Left lung (tissue), 14 donors: ENCODE measurements at places on chromosomes 2 and 18. TPM values are rescaled to one million over a fixed set of nuclear protein-coding genes. Genes with fewer than 3 reads are reported as not detected.
A peak's percentile ranks its signal among the peaks of the same experiment; 100 is the strongest.

COLEC12 gene
- 110 TPM for polyA plus RNA-seq

MOGAT1 gene
- polyA plus RNA-seq, result not detected

CTLA4 gene
- 0.31 TPM for polyA plus RNA-seq

ING5 gene
- 41.8 TPM for polyA plus RNA-seq

MAP4K4 gene
- 143 TPM for polyA plus RNA-seq

KCNJ3 gene
- 0.18 TPM for polyA plus RNA-seq

MC5R gene
- polyA plus RNA-seq, result not detected

TXNL1 gene
- polyA plus RNA-seq, result 107 TPM

OTX1 gene
- 0.04 TPM for polyA plus RNA-seq

DNA sequence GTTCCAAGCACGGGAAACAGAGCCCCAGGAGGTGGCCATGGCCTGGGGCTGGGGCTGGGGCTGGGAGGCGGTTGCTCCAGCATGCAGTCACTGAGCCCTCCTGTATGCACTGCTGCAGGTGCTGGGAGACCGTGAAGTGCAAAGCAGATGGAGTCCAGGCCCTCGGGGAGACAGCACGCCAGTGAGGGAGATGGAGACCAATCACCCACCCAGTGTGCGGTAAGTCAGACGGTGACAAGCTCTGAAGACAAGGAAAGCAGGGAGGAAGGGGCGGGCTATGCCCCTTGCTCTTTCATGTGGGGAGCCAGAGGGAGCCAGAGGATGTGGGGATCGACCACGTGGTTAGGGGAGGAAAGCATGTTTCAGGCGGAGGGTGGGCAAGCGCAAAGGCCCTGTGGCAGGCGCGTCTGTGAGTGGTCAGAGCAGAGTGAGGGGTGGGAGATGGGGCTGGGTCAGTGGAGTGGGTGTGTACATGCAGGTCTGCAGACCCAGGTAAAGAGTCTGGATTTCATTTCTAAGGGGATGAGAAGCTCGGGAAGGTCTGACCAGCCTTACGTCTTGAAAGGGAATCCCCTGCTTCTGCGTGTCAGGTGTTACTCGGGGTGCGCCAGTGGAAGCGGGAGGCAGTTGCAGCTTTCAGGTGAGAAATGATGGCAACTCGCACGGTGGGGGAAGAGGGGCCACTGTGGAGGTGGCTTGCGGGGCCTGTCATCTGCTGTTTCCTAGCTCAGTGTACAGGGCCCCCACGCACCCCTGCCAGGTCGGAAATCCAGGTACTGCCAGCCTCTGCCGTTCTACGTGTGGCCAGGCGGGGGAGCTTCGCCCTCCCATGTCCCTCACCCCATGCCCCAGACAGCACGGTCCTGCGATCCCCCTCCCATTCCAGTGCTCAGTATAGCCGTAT lies 19.4 kb downstream of the RRM2 start:
- no peak for DNase-seq

- DNase-seq, result no peak
Measured at GRCh38 chr18:58584200-58585127, 44.4 kb downstream of the ALPK2 start.

- no peak for DNase-seq
Measured at GRCh38 chr2:111654829-111655228, 229.2 kb downstream of the ANAPC1 start.

DNA sequence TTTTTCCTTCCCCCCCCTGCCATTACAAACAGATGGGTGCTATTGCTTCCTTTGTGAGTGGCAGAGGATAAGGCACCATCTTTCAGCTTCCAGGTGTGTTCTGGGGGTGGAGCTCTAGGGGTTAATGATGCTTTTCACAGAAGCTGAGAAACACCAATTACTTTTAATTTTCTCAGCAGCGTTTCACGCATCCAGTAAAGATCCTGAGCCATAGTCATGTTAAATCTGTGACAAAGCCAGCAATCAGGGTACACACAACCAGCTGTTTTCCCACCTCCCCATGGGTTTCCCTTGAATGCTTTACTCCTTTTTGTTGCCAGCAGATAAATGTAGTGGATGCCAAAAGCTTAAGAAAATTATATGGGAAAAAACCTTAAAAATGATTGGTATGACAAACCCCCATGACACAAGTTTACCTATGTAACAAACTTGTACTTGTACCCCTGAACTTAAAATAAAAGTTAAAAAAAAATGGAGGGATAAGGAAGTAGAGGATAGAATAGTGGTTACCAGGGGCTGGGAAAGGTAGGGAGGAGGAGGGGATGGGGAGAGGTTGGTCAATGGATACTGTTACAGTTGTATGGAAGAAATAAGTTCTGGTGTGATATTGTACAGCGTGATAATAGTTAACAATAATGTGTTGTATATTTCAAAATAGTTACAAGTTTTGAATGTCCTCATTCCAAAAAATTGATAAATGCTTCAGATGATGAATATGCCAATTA lies 70.0 kb downstream of the ACOXL start:
- no peak for DNase-seq

DNA sequence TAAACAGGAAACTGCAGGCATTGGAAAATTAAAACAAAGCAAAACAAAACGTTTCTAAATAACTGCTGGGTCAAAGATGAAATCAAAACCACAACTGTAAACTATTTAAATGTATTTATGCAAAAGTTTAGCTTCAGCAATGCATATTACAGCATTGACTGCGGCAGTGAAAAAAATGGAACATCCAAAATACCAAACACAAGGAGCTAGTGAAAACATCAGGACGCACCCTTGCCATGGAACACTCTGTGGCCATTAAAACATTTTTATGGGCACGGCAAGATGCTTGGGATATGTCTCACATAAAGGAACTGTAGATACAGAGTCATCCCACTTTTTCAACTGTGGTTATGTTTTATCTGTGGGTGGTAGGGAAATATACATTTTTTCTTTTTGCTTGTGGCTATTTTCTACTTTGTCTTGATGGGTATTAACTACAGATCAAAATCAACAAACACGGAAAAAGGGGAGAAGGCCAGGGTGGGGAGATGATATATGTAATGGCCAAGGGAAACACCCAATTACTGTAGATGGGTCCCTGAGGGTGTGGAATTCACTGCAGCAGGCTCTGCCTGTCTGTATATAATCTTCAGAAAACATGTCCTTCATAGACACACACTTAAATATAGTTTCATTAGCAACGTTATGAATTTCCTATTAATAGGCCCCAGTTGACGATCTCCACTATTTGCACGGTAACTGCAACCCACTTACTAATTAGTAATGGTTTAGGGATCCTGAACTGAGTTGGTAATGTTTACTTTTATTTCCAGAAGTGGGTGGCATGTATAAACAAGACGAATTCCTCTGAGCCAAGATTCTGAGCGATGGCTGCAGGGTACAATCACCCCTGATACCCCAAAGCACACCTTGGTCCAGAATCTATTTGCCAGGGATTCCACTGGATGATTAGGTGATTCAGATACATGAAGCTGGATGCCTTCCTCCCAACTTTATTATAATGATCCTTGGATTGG lies 110.5 kb downstream of the ACKR3 start:
- DNase-seq, result no peak

DNA sequence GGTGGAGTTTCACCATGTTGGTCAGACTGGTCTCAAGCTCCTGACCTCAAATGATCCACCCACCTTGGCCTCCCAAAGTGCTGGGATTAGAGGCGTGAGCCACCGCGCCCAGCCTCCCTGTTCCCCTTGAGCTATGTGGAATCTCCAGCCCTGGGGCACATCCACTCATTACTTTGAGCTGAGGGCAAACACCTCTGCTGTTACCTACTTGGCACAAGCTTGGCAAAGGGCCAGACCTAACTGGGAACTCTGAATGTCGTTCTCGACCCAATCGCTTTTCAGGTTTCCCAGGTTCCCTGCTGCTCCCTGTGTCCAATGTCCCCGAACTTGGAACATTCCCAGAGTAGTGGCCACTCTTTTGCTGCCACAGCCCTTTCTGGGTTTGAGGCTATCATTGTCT lies 40.6 kb downstream of the CHST10 start:
- no peak for DNase-seq

GRCh38 chr2:14072338-14072737 lies 560.2 kb upstream of the LRATD1 start:
- no peak for DNase-seq

- DNase-seq, result peak; percentile 59
Measured at GRCh38 chr18:45255197-45255890, 359.9 kb upstream of the SLC14A2 start.

- no peak for DNase-seq
Measured at GRCh38 chr18:76449111-76449453, 46.0 kb downstream of the ZNF516 start.

GRCh38 chr2:95274291-95275150 lies at the start of gene PROM2:
PROM2 (plus strand) TSS chr2:95274449; CDS start chr2:95274586, 137 bp downstream.
- peak; percentile 84 for DNase-seq

GRCh38 chr2:203710226-203710625 lies 3.8 kb downstream of the CD28 start:
- DNase-seq, result no peak

DNA sequence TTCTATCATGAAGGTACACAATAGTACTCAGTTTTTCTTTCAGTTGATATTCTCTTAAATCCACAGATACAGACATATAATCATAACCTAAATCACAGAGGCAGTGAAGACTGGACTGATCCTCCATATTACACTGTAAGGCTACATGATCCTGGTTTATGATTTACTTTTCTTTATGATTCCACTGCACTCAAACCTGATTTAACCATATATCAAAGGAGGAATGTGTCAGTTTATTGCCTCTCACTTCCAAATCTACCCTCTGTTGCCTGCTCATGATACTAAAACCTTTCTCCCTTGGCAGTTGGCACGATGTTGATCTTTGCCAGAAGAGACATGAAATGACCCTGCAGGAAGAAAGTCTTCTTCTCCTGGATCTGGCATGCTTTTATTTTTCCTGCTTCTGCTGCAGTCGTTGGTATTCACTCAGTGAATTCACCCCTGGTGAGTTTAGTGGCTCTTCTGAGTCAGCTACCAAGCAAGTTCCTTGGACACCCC lies 426.4 kb downstream of the MBD2 start:
- DNase-seq, result no peak

- DNase-seq, result peak; percentile 45
Measured at GRCh38 chr18:62625019-62625418, 90.3 kb upstream of the PHLPP1 start.

- no peak for DNase-seq
Measured at GRCh38 chr2:177692783-177693269, 300.3 kb downstream of the AGPS start.

GRCh38 chr2:10720947-10721395 lies 459 bp upstream of the ATP6V1C2 start:
- no peak for DNase-seq

DNA sequence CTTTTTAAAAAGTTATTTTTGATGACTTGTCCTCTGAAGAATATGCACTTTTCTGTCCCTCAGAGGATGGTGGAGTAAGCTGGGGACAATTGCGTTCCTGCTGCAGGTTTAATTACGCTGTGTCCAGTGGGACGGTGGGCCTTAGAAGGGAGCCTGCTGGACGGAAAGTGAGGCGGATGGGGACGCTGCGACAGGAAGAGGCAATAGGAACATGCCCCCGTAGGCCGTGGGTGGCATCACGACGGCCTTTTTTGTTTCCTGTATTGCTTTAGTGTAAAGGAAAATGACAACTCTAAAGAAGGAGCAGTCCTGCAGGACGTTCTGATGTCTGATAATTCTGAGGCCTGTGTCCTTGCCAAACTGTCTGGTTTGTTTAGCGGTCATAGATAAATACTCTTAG lies 121.6 kb downstream of the NFATC1 start:
- DNase-seq, result no peak

DNA sequence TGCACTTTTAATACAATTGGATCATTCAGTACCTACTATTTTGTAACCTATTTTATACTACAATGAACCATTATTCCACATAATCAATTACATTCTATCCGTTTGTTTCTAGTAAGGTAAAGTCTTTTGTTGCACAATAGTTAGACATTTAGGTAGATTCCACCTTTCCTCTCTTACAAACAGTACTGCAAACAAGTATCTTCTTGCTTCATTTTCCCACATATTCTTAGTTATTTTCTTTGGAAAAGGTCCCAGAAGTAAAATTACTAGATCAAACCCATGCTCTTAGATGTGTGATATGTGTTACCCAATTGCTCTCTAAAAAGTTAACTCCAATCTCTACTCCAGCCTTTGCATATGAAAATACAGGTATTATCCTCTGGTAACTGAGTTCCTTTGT lies 49.6 kb downstream of the SPIRE1 start:
- no peak for DNase-seq

- no peak for DNase-seq
Measured at GRCh38 chr18:51998711-51999110, 341.3 kb upstream of the DCC start.

DNA sequence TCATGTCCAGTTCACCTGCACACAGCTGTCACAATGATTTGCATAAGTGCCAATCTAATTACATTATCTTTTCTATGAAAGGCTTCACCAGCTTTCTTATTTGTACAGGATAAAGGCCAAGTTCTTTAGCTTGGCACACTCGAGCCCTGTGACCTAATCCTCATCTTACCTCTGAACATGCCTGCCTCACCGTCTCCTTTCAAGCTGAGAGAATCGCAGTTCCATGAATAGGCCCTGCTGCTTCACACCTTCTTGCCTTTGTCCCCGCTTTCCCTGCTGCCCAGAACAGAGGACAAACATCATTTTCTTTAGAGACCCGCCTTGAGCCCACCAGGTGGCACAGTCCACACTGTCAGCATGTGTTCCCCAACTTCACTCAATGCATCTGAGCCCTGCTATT lies 1094.7 kb downstream of the BCL11A start:
- DNase-seq, result no peak

GRCh38 chr2:176934869-176935415 lies 277.7 kb upstream of the HNRNPA3 start:
- DNase-seq, result no peak

DNA sequence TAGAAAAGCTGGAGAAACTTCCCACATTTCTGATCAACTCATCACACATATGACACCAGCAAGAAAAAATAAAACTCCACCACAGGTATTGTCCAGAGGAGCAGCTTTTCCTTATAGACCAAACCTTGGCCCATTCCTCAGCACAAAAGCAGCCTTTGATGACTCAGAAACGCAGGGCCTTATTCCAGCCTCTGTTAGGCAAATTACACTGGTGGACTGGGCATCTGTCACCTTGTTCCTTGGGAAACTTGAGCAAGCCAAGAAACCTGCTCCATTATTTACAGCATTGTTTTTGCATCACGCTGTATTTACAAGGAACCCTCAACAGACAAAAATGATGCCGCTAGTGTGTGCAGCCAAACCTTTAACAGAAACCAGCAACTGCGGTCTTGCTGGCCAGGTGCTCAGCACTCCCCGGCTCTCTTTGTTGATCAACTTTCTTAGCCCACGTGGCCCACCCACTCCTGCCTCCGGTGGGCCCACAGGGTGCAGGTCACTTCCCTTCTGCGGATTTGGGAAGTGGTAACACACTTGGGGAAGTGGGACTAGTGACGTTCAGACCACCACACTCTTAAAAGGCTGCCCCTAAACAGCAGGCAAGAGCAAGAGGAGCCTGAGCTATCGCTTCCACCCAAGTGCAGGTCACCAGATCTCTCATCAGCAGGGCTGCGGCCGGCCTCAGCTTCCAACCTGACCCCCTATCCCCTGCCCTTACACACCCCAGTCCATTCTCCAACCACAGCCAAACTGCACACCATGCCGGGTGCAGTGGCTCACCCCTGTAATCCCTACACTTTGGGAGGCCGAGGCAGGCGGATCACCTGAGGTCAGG lies 1.5 kb downstream of the AP1S3 start:
- DNase-seq, result no peak

GRCh38 chr2:101362777-101363176 lies 24.5 kb downstream of the CREG2 start:
- DNase-seq, result no peak

- DNase-seq, result no peak
Measured at GRCh38 chr2:127953849-127954248, 68.1 kb upstream of the AMMECR1L start.

- DNase-seq, result no peak
Measured at GRCh38 chr2:75894170-75894569, 183.5 kb upstream of the GCFC2 start.
